Activated CD4-positive, alpha-beta T cell treated with anti-CD3 and anti-CD28 coated beads for 36 hours (primary cell): ENCODE measurements at places on chromosomes 4 and X.

DNA sequence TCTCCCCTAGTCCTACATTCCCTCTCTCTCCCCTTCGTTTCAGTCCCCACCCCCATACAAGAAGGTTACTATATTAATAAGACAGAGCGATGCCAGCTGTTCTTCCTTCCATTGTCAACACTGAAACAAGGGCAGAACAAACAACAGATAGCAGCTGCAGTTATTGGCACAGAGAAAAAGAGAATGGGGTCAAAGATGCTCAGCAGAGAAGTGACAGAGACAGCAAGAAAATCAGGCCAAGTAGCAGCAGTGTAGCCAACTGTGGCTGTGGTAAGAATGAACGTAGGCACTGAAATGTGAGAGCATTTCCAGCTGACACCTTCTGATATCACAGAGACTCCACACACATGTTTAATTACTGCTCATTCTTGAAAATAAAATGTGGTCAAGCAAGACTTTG lies 641.8 kb downstream of the FSTL5 start:
- no peak for DNase-seq

DNA sequence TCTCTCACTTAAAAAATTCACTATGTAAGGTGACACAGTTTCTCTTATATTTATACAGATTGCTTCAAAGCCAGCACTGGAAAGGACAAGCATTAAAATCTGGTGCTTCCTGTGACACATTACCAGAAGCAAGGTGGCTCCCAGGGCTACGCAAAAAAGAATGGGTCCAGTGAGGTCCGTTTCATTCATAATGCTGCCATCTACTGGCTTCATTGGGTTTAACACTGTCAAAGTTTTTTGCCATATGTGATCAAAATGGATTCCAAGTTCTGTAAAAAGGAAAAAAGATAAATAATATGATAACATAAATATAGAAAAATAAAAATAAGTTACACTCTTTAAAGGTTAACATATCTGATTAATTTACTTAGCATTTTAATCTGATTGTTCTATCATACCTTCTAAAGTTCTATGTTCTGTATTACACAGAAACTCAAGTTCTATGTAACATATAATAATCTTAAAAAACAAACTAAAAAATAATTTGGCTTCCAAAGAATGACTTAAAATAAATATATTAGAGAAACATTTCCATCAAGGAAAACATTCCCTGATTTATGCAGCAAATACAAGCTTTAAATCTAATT lies 22.1 kb downstream of the YIPF7 start:
- DNase-seq, result peak; percentile 59

DNA sequence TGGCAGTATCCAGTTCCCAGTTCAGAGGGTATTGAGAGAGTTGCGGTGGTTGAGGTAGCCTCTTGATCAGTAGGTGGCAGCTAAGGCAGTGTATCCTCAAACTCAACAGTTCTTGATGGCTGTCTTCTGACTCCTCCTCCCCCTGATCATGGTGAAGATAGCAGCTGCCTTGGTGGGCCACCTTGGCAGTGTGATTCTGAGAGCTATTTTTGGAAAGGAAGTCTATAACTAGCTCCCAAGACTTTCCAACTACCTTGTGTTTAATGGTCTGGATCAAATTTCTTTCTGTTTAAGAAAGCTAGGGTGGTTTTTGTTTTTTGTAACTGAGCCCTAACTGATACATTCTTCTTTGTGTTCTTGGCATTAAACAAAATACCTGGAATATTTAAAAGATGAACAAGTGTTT lies 10.5 kb upstream of the TBC1D19 start:
- DNase-seq, result no peak

GRCh38 chr4:24745172-24745895 lies 50.0 kb upstream of the SOD3 start:
- no peak for DNase-seq

- DNase-seq, result peak; percentile 29
Observed at GRCh38 chr4:6183740-6184139, 16.6 kb downstream of the JAKMIP1 start.

DNA sequence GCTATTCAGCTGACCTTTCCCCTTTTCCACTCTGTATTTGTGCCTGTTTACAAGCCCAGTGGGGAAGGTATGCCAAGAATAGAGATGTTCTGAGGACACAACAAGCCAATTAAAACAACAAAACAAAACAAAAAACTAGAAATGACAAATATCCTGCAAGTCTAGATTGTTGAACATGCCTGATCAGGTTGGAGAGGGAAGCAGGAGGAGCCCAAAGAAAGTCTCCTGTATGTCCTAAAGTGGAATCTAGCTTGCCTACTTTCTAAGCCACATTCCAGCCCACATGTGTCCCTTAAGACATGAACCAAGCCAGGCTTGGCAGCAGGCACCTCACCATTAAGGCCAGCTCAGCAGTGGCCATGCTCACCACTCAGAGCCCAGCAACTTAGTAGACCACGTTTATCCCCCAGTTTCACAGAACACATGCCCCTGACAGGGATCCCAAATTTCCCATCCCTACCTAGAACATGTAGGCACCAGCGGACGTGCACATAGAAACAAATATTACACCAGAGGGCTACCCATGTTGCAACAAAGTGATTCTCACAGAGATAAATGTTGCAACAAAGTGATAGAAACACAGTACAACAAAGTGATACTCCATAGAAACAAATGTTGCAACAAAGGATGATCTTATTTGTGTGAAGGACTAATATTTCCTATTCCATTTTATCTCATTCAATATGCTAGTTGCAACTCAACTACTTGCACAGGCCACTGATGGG lies 48.3 kb downstream of the CD99L2 start:
- no peak for DNase-seq

DNA sequence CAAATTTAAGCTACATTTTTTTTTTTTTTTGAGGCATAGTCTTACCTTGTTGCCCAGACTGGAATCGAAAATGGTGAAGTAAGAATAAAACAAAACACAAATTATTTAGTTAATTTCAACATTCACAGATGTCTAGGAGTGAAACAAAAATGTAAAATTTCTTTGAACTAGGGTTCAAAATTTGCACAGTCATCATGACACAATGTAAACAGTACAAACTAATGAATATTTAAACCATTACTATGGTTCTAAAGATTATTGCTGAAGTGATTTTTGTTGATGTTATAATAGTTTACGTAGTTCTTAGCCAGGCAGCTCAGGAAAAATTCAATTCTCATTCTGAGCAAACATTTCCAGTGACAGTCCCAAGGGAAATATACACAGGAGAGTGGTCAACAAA lies 633.1 kb downstream of the GRXCR1 start:
- no peak for DNase-seq
